ENCODE measurements at places on chromosomes 11 and 22. TPM values are rescaled to one million over a fixed set of nuclear protein-coding genes. Genes with fewer than 3 reads are reported as not detected.

GRCh38 chr11:43278193-43278956, 33.4 kb upstream of the API5 start:
- DNase-seq = no peak

NXPE2 gene
- total RNA-seq = 0.42 TPM

TPBGL gene
- total RNA-seq = not detected

EXPH5 gene
- total RNA-seq = 1.6 TPM

MTFP1 gene
- 24.1 TPM for total RNA-seq

OR5A1 gene
- not detected for total RNA-seq

RGL4 gene
- not detected for total RNA-seq
